ENCODE measurements at places on chromosomes 7 and 10.

DNA sequence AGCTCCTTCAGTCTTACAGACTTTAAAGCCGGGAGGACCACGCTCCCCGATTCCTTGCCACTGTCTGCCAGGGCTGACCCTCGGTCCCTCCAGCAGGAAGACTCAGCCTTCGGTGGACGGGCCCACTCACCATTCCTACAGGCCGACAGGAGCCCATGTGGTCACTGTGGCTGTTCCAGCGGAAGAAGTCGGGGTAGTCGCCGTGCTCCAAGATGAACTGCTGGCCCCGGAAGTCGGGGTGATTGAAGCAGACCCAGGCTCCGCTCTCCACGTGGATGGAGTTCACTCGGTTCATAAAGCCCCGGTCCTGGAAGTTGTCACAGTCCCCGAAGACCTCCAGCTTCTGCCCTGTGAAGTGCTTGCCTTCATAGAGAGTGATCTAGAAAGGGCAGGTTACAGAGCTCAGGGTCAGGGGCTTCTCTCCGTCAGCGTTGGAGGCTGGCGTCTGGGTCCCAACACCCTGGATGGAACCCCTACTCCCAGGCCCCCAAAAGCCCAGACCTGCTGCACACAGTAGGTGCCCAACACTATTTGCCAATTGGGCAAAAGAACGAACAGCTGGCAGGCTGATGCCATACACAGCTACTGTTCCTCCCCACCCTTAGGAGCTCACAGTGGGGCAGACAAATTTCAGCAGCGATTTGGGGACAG is 1.9 kb downstream of the CRYGN start:
- no peak for DNase-seq

DNA sequence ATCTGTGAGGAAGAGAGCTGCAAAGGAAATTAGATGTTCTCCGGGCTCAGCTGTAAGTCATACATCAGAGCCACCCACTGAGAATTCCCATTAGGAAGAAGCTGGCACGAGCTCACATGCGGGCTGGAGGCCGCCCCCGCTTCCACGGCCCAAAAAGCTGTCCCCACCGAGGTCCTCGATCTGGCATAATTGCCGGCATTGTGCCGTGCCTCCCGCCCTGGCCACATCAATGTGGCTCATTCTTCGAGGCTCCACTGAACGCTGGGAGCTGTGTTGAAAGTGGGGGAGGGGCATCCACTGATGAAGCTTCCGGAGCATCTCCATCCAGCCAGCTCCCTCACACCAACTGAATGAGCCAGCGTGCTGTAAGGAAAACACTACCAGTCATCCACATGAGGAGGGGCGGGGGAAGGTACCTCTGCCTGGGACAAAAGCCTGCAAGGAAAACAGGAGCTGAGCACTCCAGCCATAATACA is 173.1 kb downstream of the PTPRN2 start:
- DNase-seq = peak; percentile 72

- DNase-seq = peak; percentile 73
Measured at GRCh38 chr7:48426966-48427555, 255.8 kb downstream of the ABCA13 start.

DNA sequence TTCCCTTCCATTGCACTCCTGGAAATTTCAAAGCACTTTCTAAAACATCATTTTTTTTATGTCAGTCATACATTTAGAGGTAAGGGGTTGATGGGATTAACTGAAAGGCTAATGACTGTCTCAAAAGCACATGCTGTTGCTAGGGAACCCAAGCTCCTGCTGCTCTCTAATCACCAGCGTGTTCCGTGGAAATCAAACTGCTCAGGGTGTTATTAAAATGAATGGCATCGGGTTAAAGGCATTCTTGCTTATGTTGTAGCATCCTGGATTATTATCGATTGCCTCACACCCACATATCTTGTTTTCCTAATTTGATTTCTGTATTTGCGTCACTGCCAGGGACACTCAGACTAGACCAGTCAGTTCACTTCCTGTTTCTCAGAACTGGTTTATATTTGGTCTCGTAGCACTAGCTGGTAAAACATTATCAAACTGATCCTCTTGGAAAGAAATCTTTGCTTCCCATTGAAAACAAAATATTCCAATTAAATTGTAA is 216.5 kb upstream of the MKLN1 start:
- no peak for DNase-seq
